ENCODE measurements at places on chromosomes 4 and X. TPM values are rescaled to one million over a fixed set of nuclear protein-coding genes. Genes with fewer than 3 reads are reported as not detected.

- no peaks in the 10 kb centered on the region for H3K36me3 ChIP-seq
- peaks cover 10% of the 10 kb centered on the region for H3K27me3 ChIP-seq
- no peak overlapping the region for H3K27ac ChIP-seq
- H3K4me1 ChIP-seq: no peaks in the 10 kb centered on the region
- H3K4me3 ChIP-seq: no peak overlapping the region
These were observed 190.6 kb downstream of the MID1IP1 start for GRCh38 chrX:38991656-38992440.

DNA sequence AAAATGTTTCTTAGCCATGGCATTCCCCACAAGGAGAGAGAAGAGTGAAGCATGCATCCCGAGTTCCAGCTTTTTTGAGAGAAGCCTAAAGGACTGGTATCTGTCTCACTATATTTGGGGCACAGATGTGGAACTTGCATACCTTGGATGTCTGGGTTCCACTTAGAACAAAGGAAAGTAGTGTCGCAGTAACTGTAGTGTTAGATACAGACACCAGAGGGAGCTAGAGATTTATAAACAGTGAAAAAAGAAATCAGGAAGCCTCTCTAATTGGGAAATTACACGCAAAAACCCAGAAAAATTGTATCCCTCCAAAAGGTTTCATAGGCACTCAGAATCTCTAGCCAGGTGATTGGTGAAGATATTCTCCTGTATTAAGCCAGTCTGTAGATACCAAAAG is 34.4 kb downstream of the AGTR2 start:
- H3K27me3 ChIP-seq: no peaks in the 10 kb centered on the region
- DNase-seq: no peak
- H3K36me3 ChIP-seq: no peaks in the 10 kb centered on the region
- H3K27ac ChIP-seq: no peak overlapping the region

DNA sequence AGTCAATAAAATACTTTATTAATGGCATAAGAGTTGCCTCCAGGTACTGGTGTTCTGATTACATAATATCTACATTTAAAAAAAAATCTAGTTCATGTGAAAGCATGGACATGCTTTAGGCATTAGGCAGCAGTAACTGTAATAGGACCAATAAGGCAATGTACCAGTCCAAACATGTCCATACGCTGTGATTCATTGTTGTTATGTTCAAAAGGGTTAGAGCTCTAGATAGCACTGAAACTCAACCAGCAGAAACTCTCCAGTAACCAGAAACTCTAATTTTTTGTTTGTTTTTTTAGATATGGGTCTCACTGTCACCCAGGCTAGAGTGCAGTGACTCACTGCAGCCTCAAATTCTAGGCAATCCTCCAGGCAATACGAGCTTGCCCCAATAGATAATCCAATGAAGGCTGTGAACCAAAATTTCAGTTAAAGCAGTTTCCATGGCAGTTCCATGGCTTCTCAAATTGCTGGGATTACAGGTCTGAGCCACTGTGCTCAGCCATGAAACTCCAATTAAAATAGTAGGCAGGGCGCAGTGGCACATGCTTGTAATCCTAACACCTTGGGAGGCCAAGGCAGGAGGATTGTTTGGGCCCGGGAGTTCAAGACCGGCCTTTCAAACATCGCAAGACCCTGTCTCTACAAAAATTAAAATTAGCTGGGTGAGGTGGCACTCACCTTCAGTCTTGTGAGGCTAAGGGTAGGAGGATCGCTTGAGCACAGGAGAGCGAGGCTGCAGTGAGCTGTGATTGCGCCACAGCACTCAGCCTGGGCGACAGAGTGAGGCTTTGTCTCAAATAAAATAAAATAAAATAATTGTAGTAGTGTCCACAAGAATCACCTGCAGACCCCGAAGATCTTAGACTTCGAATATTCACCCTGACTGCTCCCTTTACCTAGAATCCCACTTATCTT is 36.3 kb downstream of the MGARP start:
- H3K27ac ChIP-seq: no peak overlapping the region
- H3K36me3 ChIP-seq: no peaks in the 10 kb centered on the region
- peaks cover 3% of the 10 kb centered on the region for H3K27me3 ChIP-seq
- no peak overlapping the region for H3K4me3 ChIP-seq
- no peaks in the 10 kb centered on the region for H3K4me1 ChIP-seq
- DNase-seq: no peak

GRCh38 chr4:59838236-59838635 is 1361.9 kb upstream of the ADGRL3 start:
- DNase-seq: no peak
- H3K36me3 ChIP-seq: peaks cover 3% of the 10 kb centered on the region
- H3K27ac ChIP-seq: no peak overlapping the region
- no peak overlapping the region for H3K4me3 ChIP-seq
- no peaks in the 10 kb centered on the region for H3K4me1 ChIP-seq

- H3K27ac ChIP-seq: no peak overlapping the region
- no peak overlapping the region for H3K4me3 ChIP-seq
- peaks cover 13% of the 10 kb centered on the region for H3K27me3 ChIP-seq
- H3K4me1 ChIP-seq: no peaks in the 10 kb centered on the region
- no peak for DNase-seq
These were observed 70.3 kb downstream of the TMEM154 start for GRCh38 chr4:152609481-152609880.

DNA sequence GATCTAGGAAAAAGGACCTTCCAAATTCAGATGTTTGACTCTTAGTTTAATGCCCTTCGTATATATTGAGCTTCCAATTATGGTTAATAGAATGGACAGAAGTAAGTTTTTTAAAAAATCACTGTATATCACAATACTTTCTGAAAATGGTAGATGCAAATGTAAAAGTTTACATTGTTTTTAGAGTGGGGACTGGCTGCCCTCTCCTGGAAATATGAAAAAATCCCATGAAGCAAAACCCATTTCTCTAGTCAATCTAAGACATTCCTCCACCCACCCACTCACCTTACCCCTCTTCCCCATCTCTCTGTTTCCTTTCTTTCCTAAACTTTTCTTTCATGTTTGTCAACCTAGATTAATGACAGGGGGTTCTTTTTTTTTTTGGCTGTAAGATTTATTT is 134.5 kb downstream of the ARHGAP6 start:
- DNase-seq: no peak
- no peaks in the 10 kb centered on the region for H3K36me3 ChIP-seq
- no peak overlapping the region for H3K27ac ChIP-seq
- no peaks in the 10 kb centered on the region for H3K27me3 ChIP-seq
- H3K4me3 ChIP-seq: no peak overlapping the region

- H3K4me3 ChIP-seq: no peak overlapping the region
- H3K27me3 ChIP-seq: no peaks in the 10 kb centered on the region
- H3K36me3 ChIP-seq: no peaks in the 10 kb centered on the region
- H3K27ac ChIP-seq: no peak overlapping the region
- DNase-seq: no peak
- H3K4me1 ChIP-seq: peaks cover 10% of the 10 kb centered on the region
These were observed 21.6 kb downstream of the CFAP97 start for GRCh38 chr4:185182239-185182638.

DNA sequence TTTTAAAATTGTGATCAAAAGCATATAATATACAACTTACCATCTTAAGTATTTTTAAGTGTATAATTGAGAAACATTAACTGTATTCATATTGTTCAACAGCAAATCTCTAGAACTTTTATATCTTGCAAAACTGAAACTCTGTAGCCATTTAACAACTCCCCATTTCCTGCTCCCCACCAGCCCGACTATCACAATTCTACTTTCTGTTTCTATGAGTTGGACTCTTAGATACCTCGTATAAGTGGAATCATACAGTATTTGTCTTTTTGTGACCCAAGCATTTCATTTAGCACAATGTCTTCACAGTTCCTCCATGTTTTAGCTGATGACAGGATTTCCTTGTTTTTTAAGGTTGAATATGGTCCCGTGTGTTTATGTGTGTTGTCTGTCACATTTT is 106.0 kb downstream of the LRBA start:
- H3K4me3 ChIP-seq: peak overlapping the region; percentile 79
- peaks cover 64% of the 10 kb centered on the region for H3K36me3 ChIP-seq
- peak overlapping the region; percentile 77 for H3K27ac ChIP-seq
- H3K4me1 ChIP-seq: peaks cover 16% of the 10 kb centered on the region
- H3K27me3 ChIP-seq: no peaks in the 10 kb centered on the region
- no peak for DNase-seq

DNA sequence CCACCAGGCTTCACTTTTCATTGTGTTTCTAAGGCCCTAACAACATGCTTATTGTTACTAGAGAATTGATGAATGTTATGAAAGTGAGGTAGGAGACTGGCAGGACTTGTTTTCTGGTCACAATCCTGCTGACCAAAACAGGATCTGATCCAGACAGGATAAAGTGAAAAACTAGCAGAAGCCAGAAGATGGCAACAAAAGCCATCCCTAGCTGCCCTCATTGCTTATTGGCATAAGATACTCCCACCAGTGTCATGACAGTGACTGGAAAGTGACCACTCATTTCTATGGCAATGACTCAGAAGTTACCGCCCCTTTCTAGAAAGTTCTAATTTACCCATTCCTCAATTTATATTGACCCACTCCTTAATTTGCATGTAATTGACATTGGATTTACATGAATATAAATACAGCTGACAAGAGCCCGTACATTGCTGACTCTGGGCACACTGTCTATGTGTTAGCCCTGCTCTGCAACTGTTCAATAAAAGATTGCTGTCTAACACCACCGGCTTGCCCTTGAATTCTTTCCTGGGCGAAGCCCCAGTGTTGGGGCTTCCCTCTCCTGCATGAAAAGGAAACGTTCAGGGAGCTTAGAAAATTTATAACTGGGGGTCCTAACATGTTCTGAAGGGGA is 30.0 kb upstream of the FGG start:
- DNase-seq: no peak
- no peak overlapping the region for H3K4me3 ChIP-seq
- no peaks in the 10 kb centered on the region for H3K36me3 ChIP-seq
- peaks cover 13% of the 10 kb centered on the region for H3K27me3 ChIP-seq

DNA sequence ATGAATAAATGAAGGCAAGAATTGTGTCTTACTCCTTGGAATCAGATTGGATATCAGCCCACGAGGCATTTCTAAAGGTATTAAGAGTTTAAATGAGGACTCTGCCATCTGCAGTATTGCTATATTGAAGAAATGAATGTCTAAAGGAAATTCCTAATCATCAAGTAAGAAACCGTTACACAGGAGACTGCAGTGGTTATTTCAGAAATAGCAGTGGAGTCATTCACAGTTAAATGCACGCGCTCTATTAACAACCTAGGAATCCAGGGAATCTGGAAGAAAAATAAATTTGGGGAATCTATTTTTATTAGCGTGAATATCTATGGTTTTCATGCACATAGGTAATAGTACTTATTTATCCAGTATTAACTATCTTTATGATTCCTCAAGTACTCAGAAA is 334.2 kb downstream of the TENM3 start:
- no peaks in the 10 kb centered on the region for H3K4me1 ChIP-seq
- no peaks in the 10 kb centered on the region for H3K36me3 ChIP-seq
- H3K4me3 ChIP-seq: no peak overlapping the region
- no peak overlapping the region for H3K27ac ChIP-seq

- H3K4me1 ChIP-seq: no peaks in the 10 kb centered on the region
- H3K4me3 ChIP-seq: no peak overlapping the region
- DNase-seq: no peak
- H3K36me3 ChIP-seq: no peaks in the 10 kb centered on the region
These were observed 261.9 kb downstream of the CBLL2 start for GRCh38 chrX:22534643-22535042.

GRCh38 chr4:32025851-32026459 is 1305.8 kb downstream of the PCDH7 start:
- H3K27me3 ChIP-seq: no peaks in the 10 kb centered on the region
- peaks cover 10% of the 10 kb centered on the region for H3K36me3 ChIP-seq
- no peaks in the 10 kb centered on the region for H3K4me1 ChIP-seq
- H3K4me3 ChIP-seq: no peak overlapping the region

- H3K27ac ChIP-seq: no peak overlapping the region
- no peaks in the 10 kb centered on the region for H3K27me3 ChIP-seq
- no peak overlapping the region for H3K4me3 ChIP-seq
These were observed 34.5 kb upstream of the TLL1 start for GRCh38 chr4:165838575-165838974.

- no peaks in the 10 kb centered on the region for H3K27me3 ChIP-seq
- no peak for DNase-seq
- H3K27ac ChIP-seq: no peak overlapping the region
- no peak overlapping the region for H3K4me3 ChIP-seq
- peaks cover 10% of the 10 kb centered on the region for H3K36me3 ChIP-seq
These were observed 512.5 kb upstream of the SLIT2 start for GRCh38 chr4:19739101-19739651.

DNA sequence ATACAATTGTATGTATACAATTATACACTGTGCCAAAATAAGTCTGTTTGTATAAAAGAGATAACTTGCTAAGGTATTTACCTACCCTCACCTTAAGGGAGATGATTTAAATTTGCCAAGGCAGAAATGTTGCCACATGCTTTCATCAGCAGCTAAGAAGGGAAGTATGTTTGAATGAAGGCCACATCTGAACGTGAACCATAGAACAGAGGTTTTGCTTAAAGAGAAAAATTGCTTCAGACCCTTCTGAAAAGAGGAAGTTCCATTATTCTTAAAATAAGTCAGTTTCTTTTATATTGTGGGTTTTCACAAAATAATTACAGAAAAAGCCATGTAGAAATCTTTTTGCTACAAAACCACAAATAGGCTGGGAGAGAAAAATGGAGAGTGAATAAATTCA is 621.5 kb upstream of the HTR2C start:
- no peak overlapping the region for H3K4me3 ChIP-seq
- H3K27me3 ChIP-seq: no peaks in the 10 kb centered on the region
- H3K4me1 ChIP-seq: no peaks in the 10 kb centered on the region

GRCh38 chr4:7040765-7041164 is 2.4 kb upstream of the TADA2B start:
- H3K27ac ChIP-seq: no peak overlapping the region
- no peaks in the 10 kb centered on the region for H3K27me3 ChIP-seq
- H3K4me1 ChIP-seq: peaks cover 24% of the 10 kb centered on the region
- no peak overlapping the region for H3K4me3 ChIP-seq
- H3K36me3 ChIP-seq: no peaks in the 10 kb centered on the region

DNA sequence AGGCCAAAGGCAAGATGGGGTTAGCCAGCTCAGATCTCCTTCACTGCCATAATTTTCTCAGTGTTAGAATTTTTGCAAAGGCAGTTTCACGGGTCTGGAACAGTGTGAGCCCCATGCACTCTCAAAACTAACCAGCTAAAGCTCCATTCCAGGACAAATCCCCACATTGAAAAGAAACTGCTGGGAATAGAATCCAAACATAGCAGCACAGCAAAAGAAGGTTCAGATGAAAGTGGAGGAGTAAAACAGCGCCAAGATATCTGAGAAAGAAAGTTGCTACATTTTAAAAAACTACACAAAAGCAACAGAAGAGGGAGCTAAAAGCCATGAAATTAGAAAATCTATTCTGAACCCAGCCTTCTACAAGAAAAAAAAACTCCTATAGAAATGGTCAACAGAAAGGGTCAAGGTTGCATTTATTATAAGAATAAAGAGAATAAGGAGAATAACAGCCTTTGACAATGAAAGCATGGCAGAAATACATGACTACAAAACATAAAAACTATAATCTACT is 39.6 kb upstream of the SLC7A3 start:
- H3K27me3 ChIP-seq: peaks cover 7% of the 10 kb centered on the region
- H3K36me3 ChIP-seq: no peaks in the 10 kb centered on the region
- H3K4me3 ChIP-seq: no peak overlapping the region
- H3K4me1 ChIP-seq: no peaks in the 10 kb centered on the region

- H3K4me1 ChIP-seq: no peaks in the 10 kb centered on the region
- H3K36me3 ChIP-seq: no peaks in the 10 kb centered on the region
- H3K4me3 ChIP-seq: no peak overlapping the region
These were observed 14.7 kb downstream of the CWH43 start for GRCh38 chr4:49000806-49001205.

The SMAD1 gene
- total RNA-seq: 3.2 TPM

The MOB1B gene
- total RNA-seq: 17.8 TPM

The NPY2R gene
- total RNA-seq: not detected

The SPACA5 gene
- not detected for total RNA-seq

The WDFY3 gene
- 0.21 TPM for total RNA-seq

The RIPPLY1 gene
- total RNA-seq: not detected

The SPATA4 gene
- not detected for total RNA-seq

The KLHL13 gene
- total RNA-seq: 1.0 TPM

Measured in natural killer cell treated with Interleukin-12 subunit alpha and Interleukin-12 subunit beta and Interleukin-15 and Interleukin-18, amount 100 ng/mL, for 72 hours (primary cell).